ENCODE measurements at places on chromosomes 3 and 15.

DNA sequence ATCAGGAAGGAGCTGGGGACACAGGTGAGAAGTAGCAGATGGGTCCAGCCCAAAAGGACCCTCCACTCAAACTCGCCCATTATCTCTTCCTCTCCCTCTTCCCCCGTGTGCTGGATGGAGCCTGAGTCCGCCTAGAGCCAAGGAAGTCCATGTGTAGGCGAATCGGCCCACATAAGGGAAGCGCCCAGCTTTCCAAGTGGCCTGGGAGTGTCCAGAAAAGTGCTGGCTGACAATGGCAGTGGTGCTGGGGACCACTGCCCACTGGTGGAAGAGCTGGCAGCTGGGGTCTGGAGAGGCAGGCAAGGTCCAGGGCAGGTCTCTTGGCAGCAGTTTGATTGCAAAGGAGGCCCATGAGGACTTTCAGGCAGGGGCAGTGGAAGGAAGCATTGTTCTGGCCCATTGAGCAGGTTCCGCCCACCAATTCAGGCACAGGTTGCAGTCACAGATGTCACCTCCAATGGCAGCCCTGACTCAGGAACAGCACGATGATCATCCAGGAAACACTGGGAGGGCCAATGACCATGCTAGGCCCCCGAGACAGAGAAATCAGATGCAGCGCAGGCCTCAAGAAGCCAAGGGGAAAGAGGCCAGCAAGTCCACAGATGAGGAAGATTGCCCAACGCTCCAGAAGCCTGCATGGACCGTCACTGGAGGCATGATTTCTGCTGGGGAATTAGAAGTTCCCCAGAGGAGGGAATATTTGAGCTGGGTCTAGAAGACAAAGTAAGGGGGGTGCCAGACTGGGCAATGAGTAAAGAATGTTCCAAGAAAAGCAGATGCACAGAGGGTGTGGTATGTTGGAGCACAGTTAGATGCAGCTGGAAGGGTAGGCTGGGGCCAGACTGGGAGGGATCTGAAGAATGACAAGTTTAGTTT lies 3.0 kb downstream of the MFGE8 start:
- DNase-seq, result no peak

DNA sequence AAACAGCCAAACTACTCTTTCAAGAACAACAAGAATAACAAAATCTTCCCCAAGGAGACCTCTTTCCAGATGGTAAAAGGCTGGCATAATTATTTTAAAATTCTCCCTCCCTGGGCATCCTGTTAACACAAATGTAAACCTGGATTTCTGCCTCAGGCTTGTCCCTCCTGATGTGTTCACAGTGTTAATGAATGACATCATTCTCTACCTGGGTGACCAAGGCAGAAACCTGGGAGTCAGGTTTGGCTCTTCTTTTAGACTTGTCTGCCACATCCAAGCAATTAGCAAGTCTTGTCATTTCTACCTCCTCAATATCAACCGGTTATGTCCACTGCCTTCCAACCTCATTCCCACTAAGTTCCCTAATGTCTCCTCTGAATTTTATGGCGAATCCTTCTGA lies 368.7 kb upstream of the TBL1XR1 start:
- DNase-seq, result no peak

DNA sequence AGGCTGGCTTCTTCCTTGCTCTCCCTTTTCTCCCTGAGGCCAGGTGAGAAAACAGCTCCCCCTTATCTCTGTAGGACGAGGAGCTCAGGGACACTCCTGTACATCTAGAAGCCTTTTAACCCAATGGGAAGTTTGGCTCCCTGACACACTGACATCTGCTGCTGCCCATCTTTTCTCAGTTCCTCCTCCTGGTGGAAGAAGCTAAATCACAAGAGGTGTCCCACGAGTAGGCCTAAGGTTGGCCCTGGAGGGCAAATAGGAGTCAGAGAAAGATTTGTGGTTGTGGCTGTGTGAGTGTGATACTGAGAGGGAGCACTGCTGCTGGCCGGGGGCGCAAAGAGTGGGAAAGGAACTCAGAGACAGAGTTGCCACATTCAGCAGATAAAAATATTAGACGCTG lies 49.5 kb downstream of the ARHGAP31 start:
- no peak for DNase-seq

- no peak for DNase-seq
Measured at GRCh38 chr3:112627919-112628466, 12.9 kb downstream of the CCDC80 start.

Data from CD4-positive, alpha-beta T cell (primary cell).